ENCODE measurements at places on chromosomes 3 and 15. TPM values are rescaled to one million over a fixed set of nuclear protein-coding genes. Genes with fewer than 3 reads are reported as not detected.

- no peak for DNase-seq
Observed at GRCh38 chr15:81297603-81298575, 26.1 kb downstream of the STARD5 start.

GRCh38 chr15:74725225-74725774 lies at the start of gene CYP1A1:
Gene CYP1A1, minus strand, starts transcription at chr15:74725528. Its CDS starts 2,431 bp downstream, at chr15:74723097.
- DNase-seq = no peak

GRCh38 chr15:94909510-94909909 lies 678.1 kb downstream of the MCTP2 start:
- no peak for DNase-seq

DNA sequence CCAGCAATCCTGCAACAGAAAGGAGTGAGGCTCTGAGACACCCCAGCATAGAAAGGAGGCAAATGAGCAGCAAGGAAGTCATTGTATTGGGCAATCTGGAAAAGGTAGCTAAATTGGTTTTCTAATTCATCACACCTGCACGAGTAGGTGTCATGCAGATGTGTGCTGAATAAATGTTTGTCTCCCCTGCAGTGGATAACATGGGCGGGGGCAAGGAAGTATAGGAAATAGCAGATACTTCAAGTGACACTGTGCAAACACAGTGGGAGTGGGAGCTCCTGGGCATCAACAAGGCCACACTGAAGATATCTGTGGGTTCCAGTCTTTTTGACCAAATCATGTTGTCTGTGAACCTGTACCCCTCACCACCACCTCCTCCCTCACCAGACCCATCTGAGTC lies 14.4 kb upstream of the HTR3E start:
- no peak for DNase-seq

Gene SKOR1
- total RNA-seq = 0.31 TPM

Gene ILDR1
- 1.7 TPM for total RNA-seq

Gene CIB2
- total RNA-seq = 12.1 TPM
